ENCODE measurements at places on chromosomes 7 and 10.

DNA sequence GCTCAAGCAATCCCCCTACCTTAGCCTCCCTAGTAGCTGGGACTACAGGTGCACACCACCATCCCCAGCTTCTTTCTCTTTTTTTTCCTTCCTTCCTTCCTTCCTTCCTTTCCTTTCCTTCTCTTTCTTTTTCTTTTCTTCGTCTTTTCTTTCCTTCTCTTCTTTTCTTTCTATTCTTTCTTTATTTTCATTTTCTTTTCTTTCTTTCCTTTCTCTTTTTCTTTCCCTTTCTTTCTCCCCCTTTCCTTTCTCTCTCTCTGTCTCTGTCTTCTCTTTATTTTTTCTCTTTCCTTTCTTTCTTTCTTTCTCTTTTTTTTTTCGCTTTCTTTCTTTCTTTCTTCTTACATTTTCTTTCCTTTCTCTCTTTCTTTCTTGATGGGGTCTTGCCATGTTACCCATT lies 621.3 kb downstream of the GALNT17 start:
- no peak for ATAC-seq

- no peak for ATAC-seq
Measured at GRCh38 chr10:11085545-11085944, 67.9 kb downstream of the CELF2 start.

- no peak for ATAC-seq
Measured at GRCh38 chr10:104806801-104807200, 165.7 kb downstream of the SORCS3 start.

DNA sequence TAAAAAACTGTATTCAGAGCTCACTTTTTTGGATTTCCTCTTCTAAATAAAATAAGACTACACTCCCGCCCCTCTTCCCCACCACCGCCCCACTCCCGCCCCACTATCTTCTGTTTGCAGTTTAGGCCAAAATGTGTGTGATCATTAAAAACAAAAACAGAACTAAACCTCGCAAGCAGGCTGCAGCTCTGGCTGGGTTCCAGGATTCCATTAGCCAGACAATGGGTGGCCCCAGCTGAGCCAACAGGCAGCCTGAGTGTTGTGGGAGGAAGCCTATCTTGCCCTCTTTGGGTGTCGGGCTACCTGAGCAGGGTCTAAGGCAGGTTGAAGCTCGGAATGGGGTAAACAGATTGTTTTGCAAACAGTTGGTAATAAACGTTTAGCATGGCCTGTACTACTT lies 41.7 kb downstream of the ARL4A start:
- ATAC-seq, result peak; percentile 55

DNA sequence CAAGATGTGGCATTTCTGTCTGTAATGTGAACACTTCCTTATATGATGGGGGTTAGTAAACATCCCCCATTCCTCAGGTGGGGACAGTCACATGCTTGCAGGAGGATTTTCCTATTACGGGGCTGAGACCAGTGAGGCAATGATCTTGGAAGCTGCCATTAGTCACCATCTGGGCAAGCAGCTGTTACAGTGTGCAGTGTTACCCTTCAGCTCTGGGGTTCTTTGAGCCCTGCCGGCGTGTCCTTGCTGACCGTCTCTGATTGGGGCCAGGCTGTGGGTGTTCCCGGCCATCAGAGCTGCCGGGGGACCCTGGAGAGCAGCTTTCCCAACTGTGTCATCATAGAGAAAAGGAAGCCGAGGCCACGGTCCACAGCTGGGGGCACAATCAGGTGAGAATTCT lies 126.8 kb upstream of the FAM20C start:
- no peak for ATAC-seq

DNA sequence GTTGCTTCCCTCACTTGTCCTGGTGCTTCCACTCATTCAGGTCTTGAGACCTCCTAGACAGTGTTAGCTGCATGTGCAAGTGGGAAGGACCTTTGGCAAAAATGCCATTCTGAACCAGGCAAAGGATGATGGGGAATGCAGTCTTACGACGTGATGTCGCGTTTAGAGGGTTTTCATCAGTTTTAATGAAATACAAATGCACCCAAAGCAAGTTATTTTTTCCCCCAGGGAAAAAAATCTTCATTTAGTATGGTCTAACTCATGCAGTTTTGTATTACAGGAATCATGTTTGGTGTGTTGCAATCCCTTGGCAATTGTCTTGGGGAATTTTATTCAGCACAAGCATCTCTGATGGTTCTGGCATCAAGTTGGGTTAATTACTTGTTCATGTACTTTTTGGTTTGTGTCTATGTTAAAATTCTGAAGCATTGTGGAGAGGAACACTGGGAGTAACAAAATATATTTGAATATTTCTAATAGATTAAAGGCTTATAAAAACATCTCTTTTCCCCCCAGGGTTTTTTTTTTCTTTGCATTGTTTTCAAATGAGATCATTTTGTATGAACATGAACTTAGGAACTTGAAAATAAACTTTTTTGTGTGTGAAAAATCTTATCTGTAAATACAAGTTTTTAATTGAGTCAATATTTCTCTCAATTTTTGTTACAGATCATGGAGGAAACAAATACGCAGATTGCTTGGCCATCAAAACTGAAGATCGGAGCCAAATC lies 188.9 kb downstream of the BICC1 start:
- peak; percentile 80 for ATAC-seq

- ATAC-seq, result no peak
Measured at GRCh38 chr7:121075952-121076349, 87.4 kb downstream of the CPED1 start.

DNA sequence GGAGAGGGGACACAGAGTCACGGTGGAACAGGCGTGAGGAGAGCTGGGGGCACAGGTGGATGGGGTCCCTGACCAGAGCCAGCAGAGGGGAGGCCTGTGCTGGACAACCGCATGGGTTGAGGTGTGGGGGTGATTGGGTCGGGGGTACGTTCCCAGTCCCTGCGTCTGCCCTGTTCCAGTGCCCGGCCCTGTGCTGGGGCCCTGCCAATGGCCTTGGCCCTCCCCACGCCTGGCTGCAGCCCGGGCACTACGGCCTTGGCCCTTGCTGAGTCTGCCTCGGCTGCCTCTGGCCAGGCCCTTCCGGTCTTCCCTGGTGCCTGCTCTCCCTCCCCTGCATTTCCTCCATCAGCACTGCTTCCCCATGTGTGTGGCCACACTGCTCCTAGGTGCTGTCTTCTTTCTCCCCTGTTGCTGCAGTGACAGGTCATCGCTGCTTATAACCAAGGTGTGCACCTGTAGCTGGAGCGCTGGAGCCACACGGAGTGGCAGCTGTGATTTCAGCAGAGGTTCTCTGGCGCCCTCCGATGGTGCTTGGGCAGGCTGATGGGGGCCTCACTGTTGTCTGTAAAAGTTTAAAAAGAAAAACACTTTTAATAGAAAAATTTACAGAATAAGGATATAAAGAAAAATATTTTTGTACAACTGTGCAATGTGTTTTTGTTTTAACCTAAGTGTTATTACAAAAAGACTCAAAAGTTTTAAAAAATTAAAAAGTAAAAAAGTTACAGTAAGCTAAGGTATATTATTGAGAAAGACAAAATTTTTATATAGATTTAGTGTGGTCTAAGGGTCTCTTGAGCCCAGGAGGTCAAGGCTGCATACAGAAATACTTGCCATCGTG lies 45.2 kb upstream of the BHLHA15 start:
- no peak for ATAC-seq

DNA sequence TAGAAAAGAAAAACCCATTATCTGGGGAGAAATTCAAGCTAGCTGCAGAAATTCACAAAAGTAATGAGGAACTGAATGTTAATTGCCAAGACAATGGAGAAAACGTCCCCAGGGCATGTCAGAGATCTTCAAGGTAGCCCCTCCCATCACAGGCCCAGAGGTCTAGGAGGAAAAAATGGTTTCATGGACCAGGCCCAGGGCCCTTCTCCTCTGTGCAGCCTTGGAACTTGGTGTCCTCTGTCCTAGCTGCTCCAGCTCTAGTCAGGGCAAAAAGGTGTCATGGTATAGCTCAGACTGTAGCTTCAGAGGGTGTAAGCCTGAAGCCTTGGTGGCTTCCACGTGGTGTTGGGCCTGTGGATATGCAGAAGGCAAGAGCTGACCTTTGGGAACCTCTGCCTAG lies 411.8 kb downstream of the ADRA2A start:
- ATAC-seq, result no peak

DNA sequence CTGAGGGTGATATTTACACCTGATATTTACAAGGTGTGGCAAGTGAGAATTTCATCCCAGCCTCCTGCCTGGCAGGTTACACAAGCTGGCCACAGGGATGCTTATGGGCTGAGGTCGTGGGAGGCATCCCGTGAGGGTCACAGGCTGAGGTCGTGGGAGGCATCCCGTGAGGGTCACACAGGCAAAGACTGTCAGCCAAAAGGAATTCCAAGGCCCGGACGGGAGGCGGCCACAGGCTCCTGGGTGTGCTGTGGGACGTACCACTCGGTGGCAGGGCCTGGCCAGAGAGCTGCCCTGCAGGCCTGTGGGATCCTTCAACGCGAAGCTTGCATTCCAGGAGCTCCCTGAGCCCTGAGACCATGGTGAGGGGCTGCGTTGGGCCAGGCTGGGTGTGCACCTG lies 460.6 kb downstream of the DNAJB6 start:
- ATAC-seq, result no peak

- no peak for ATAC-seq
Measured at GRCh38 chr7:17325364-17325763, 26.9 kb downstream of the AHR start.

- no peak for ATAC-seq
Measured at GRCh38 chr10:52500476-52500875, 186.4 kb downstream of the DKK1 start.

DNA sequence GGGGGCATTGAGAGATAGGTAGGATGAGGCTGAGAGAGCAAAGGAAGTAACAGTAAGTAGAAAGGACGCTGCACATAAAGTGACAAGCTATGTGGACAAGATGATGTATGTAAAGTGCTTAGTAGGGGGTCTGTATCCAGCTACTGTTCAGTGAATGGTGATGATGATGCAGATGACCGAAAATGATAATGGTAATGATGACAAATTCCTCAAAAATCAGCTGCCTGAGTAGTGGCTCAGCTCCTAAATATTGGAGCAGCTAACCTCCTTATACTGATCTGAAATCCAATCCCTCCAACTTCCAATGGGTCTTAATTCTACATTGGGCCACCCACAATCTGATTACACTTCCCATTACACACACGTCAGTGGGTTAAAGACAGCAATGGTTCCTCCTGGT lies 27.1 kb upstream of the KCNMA1 start:
- no peak for ATAC-seq

GRCh38 chr7:142760071-142760642 lies 10.6 kb upstream of the PRSS2 start:
- ATAC-seq, result no peak

- ATAC-seq, result peak; percentile 59
Measured at GRCh38 chr10:102422545-102423129, 2.0 kb downstream of the FBXL15 start.

GRCh38 chr10:24579906-24580305 lies 143.8 kb downstream of the ARHGAP21 start:
- ATAC-seq, result no peak

GRCh38 chr10:7285522-7286322 lies 125.1 kb downstream of the SFMBT2 start:
- ATAC-seq, result no peak

- ATAC-seq, result no peak
Measured at GRCh38 chr7:121591926-121592325, 195.8 kb upstream of the FAM3C start.

DNA sequence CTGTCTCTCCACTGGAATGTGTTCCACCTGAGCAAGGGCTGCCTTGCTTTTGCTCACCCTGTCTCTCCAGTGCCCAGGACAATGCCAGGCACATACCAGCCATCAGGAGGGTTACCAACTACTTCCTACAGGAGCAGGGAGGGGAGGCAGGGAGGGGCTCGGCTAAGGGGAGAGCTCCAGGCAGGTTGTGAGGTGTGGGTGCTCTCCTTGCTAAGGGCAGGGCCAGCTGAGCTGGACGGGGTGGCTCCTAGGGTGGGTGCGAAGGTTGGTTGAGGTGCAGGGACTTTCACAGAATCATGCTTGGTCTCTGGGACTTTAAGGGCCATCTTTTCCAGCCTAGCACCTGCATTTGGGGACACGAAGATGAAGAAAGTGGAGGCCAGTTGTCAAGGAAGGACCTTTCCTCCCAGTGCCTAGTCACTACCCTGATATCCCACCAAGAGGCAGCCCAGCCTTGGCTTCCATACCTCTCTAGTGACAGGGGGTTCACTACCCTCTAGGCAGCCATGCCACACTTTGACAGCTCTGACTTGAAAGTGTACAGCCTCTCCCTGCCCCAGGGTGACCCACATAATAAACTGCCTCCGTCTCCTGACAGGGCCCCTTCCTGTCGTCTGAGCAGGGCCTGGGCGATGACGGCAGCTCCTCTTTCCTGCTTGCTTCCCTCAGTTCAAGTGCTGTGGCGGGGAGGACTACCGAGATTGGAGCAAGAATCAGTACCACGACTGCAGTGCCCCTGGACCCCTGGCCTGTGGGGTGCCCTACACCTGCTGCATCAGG lies 46.5 kb downstream of the TSPAN15 start:
- ATAC-seq, result no peak

DNA sequence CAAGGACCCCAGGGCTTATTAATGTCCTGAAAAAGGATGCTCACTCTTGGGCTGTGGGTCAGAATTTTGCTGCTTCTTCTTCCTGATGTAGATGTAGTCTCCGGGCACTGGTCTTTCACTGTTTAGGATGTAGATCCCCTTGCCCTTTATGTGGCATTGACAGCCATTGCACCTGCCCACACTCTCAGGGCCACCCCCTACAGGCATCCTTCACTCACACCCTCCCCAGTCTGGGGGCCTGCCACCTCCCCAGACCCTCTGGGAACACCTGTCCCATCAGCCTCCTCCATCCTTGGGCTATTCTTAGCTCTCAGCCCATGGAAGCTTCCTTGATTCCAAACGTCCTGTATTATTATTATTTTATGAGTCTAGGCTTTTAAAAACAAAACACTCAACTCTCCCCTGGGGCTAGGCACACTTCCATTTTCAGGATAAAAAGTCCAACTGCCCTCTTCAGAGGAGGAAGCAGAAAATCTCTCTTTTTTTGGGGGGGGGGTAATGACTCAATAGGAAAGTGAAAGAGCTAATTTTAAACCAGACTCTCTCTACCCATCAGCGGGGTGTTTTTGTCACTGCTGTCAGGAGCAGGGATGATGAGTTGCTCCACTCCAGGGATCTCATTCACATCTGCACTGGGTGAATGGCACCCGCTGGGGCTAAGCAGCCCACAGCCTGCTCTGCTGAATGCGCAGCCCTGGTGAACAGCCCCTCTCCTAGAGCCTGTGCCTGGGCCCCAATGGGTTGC lies 11.5 kb upstream of the KLRG2 start:
- no peak for ATAC-seq

GRCh38 chr7:20504060-20504459 lies 111.4 kb upstream of the ABCB5 start:
- no peak for ATAC-seq

DNA sequence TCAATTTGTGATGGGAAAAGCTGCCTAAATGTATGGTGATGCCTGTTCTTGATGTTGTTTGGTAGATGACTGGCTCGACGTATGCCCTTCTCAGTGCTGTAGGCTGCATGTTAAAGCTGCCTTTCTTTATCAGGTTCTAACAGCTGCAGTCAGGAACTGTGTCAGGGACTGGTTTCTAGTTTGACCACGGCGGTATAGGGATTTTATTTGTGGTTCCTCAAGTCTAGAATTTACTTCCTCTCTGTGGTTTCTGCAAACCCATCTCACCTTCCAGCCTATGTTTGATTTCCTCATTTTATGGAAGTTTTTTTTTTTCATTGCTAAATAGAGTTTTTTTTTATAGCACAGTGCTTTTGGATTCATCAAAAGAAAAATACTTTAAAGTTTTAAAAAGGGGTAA lies 26.5 kb downstream of the LMTK2 start:
- ATAC-seq, result no peak
